ENCODE measurements at places on chromosomes 6 and 20. TPM values are rescaled to one million over a fixed set of nuclear protein-coding genes. Genes with fewer than 3 reads are reported as not detected.
A peak's percentile ranks its signal among the peaks of the same experiment; 100 is the strongest.

DNA sequence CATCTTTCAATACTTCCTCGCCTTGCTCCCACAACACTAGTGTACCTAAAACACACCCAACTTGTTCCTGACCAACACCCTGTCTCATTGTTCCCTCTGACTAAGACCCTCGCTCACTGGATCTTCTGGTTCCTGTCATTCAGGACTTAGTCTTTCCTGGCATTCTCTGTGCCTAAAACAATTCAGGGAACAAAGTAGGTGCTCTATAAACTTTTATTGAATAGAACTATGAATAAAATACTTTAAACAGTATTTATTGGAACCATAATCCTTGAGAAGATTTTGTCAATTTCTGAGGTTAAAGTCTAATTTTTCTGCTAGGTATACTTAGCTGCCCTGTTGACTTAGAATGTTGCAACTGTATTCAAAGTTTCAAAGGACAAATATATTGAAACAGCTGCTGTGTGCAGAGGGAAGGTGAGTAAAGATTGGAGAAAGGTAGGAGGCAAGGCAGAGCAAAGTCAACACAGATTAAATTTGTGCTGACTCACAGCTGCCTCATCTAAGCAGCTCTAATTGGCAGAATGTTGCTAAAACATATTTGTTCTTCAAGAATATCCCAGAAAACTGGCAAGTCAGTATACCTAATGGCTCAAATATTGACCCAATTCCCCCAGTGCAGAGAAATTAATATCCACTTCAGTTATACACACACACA lies 37.6 kb downstream of the GSTA2 start:
- H3K27me3 ChIP-seq = no peaks in the 10 kb centered on the region
- H3K27ac ChIP-seq = no peak overlapping the region
- no peak overlapping the region for H3K4me3 ChIP-seq
- no peaks in the 10 kb centered on the region for H3K36me3 ChIP-seq
- peaks cover 6% of the 10 kb centered on the region for H3K4me1 ChIP-seq

- no peaks in the 10 kb centered on the region for H3K36me3 ChIP-seq
- H3K4me3 ChIP-seq = no peak overlapping the region
- no peak overlapping the region for H3K27ac ChIP-seq
- no peaks in the 10 kb centered on the region for H3K4me1 ChIP-seq
- H3K27me3 ChIP-seq = no peaks in the 10 kb centered on the region
- no peak for DNase-seq
Observed at GRCh38 chr6:32391505-32391904, 15.5 kb downstream of the BTNL2 start.

- H3K4me1 ChIP-seq = no peaks in the 10 kb centered on the region
- no peak within 1 kb of the TSS for H3K27ac ChIP-seq
- peak; percentile 76 for DNase-seq
- H3K36me3 ChIP-seq = no peaks in the 10 kb centered on the region
- H3K4me3 ChIP-seq = no peak within 1 kb of the TSS
- H3K27me3 ChIP-seq = no peaks in the 10 kb centered on the region
Observed at GRCh38 chr6:41638002-41638934, at the start of gene MDFI. Gene MDFI, plus strand, starts transcription at chr6:41638468. Its CDS starts 282 bp downstream, at chr6:41638750.

- DNase-seq = no peak
- no peak overlapping the region for H3K4me3 ChIP-seq
- H3K4me1 ChIP-seq = peaks cover 2% of the 10 kb centered on the region
- no peak overlapping the region for H3K27ac ChIP-seq
- H3K27me3 ChIP-seq = no peaks in the 10 kb centered on the region
Observed at GRCh38 chr6:69102416-69102815, 467.3 kb downstream of the ADGRB3 start.

- no peak for DNase-seq
- no peak overlapping the region for H3K4me3 ChIP-seq
Observed at GRCh38 chr20:52768694-52769093, 203.5 kb upstream of the TSHZ2 start.

DNA sequence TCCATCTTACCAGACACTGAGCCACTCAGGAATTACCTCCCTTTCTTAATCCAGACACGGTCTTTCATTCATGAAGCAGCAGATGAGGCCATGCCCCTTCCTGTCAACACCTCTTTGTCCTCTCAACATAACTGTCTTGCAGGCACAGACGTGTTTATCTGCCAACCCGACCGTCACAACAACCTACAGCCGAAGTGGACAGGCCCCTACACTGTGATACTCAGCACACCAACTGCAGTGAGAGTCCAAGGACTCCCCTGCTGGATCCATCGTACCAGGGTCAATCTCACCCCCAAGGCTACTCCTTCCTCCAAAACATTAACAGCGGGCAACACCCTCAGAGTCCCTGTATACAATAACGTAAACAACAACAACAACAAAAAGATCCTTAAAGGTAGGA lies 30.6 kb upstream of the ULBP3 start:
- no peak overlapping the region for H3K27ac ChIP-seq
- H3K4me3 ChIP-seq = no peak overlapping the region

DNA sequence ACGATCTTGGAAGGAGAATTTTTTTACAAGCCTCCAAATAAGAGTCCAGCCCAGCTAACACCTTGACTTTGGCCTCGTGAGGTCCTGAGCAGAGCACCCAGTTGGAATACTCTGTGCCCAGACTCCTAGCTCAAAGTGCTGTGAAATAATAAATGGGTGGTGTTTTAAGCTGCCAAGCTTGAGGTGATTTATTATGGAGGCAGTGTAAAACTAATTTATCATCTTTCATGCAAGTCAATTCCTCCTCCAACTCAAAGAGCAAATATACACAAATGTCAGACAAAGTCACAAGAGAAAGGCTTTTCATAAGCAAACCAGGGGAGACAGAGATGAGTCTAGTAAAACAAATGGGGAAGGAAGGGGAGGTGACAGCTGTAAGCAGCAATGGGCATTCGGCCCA lies 12.7 kb downstream of the ABT1 start:
- no peak for DNase-seq
- no peaks in the 10 kb centered on the region for H3K36me3 ChIP-seq
- H3K27ac ChIP-seq = no peak overlapping the region
- H3K4me3 ChIP-seq = no peak overlapping the region

GRCh38 chr6:27154696-27155095 lies 92.8 kb upstream of the PRSS16 start:
- H3K36me3 ChIP-seq = no peaks in the 10 kb centered on the region
- no peaks in the 10 kb centered on the region for H3K27me3 ChIP-seq
- no peaks in the 10 kb centered on the region for H3K4me1 ChIP-seq
- no peak for DNase-seq

GRCh38 chr6:13457577-13457976 lies 29.8 kb downstream of the GFOD1 start:
- DNase-seq = no peak
- H3K4me1 ChIP-seq = no peaks in the 10 kb centered on the region
- H3K27me3 ChIP-seq = no peaks in the 10 kb centered on the region
- no peaks in the 10 kb centered on the region for H3K36me3 ChIP-seq
- no peak overlapping the region for H3K4me3 ChIP-seq

DNA sequence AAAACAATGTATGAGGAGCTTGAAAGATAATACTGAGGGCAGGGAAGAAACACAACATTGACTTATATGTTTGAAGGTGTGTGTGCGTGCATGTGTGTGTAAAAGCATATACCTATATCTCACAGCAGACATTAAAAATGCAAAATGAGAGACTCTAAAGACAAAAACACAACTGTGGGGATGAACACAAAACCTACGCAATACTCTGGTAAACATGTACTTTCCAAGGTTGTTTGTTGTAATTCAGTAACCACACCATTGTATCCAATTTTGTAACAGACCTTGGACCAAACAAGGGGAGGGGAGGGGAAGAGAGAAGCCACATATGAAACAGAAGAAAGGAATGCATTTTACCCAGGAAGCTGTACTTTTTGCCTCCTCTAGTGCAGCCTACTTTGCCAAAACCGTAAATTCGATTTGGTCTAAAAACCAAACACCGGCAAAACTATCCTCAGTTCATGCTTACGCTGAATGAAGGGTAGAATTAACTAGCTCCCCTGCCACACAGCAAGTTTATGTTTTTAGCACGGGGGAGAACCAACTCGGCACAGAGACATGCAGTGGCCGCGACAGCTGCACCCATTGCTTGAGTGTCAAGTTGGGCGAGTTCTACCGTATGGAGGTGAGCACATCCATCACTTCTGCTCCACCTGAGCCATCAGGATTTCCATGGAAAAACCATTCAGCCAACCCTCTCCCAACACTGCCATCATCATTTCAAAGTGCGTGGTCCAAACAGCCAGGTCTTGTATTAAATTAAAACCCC lies 50.0 kb downstream of the CNKSR3 start:
- H3K36me3 ChIP-seq = no peaks in the 10 kb centered on the region
- H3K4me1 ChIP-seq = no peaks in the 10 kb centered on the region
- H3K4me3 ChIP-seq = no peak overlapping the region
- no peak for DNase-seq

DNA sequence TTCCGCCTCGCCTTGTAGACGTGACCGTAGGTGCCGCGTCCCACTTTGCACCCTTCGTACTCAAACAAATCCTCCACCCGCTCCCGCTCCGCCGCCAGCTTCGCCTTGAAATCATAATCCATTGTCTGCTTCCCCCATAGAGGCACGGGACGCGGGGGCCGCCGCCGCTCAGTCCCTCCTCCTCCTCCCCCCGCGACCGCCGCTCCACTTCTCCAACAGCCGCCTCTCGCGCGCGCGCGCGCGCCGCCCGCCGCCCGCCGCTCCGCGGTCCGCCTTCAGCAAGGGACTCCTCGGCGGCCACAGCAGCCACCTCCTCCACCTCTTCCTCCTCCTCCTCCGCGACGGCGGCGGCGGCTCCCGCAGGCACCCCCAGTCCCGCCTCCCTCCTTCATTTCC lies 256 bp downstream of the CDK19 start:
- peak overlapping the region; percentile 87 for H3K27ac ChIP-seq
- no peaks in the 10 kb centered on the region for H3K4me1 ChIP-seq
- H3K27me3 ChIP-seq = no peaks in the 10 kb centered on the region
- no peak for DNase-seq
- peak overlapping the region; percentile 80 for H3K4me3 ChIP-seq
- H3K36me3 ChIP-seq = no peaks in the 10 kb centered on the region

- no peaks in the 10 kb centered on the region for H3K36me3 ChIP-seq
- no peak overlapping the region for H3K27ac ChIP-seq
- no peak overlapping the region for H3K4me3 ChIP-seq
- DNase-seq = no peak
Observed at GRCh38 chr20:55159230-55159629, 683.8 kb downstream of the DOK5 start.

- no peak overlapping the region for H3K4me3 ChIP-seq
- H3K36me3 ChIP-seq = no peaks in the 10 kb centered on the region
- H3K27me3 ChIP-seq = no peaks in the 10 kb centered on the region
- H3K27ac ChIP-seq = no peak overlapping the region
- no peak for DNase-seq
Observed at GRCh38 chr6:124002377-124003081, 198.9 kb downstream of the NKAIN2 start.

DNA sequence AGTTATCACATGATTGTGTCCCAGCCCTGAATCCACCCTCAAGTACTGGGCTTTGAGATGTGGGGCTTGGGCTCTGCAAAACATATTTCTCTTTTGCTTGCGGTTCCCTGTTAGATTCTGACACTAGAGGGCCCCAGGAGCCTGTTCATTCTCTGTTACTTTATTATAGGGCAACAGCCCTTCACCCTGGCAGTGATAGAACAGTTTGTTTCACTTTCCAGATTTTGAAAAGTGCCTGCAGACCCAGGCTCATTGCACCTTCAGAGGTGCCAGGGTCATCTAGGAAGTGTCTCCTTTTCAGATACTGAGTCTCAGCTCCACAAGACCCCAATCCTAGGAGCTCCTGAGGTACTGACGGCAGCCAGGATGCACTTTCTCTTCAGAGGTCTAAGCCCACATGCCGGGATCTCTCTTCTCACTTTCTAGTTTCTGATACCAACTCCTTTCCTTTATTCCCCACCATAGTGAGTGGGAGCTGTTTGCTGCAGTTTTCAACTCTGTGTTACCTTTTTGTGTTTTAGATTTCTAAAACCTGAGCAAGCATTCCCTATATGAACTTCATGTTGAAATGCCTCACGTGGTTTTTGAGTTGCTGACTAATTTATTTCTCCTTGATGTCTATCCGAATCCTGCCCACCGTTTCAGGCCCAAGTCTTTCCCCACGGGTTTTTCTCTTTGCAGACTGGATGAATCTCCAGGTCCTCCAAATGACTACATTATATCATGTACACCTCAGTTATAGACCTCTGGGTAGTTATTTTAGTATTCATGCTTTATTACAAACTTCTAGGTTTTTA lies 10.9 kb downstream of the ABT1 start:
- H3K27ac ChIP-seq = no peak overlapping the region
- H3K4me1 ChIP-seq = no peaks in the 10 kb centered on the region
- H3K27me3 ChIP-seq = peaks cover 1% of the 10 kb centered on the region
- DNase-seq = no peak
- no peaks in the 10 kb centered on the region for H3K36me3 ChIP-seq

- no peak for DNase-seq
- H3K4me3 ChIP-seq = no peak overlapping the region
- no peak overlapping the region for H3K27ac ChIP-seq
- no peaks in the 10 kb centered on the region for H3K27me3 ChIP-seq
- no peaks in the 10 kb centered on the region for H3K36me3 ChIP-seq
Observed at GRCh38 chr6:42279966-42280629, 62.4 kb upstream of the MRPS10 start.

DNA sequence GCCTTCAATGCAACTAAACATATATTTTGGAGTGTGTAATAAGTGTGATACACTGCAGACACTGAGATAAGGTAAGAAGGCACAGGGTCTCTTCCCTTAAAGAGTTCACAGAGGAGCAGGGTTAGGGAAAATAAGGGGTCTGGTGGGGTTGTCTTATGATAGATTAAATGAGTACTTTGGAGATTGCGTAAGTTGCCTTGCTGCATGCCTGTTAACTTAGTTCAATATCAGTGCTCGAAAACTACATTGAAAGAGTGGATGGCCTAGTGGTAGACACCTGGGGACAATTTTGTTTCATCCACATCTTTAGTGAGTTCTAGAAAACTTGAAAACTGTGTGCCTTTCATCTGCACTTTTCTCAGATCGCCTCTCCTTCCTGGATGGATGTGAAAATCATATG lies 123.2 kb upstream of the BTBD3 start:
- no peak for DNase-seq
- no peaks in the 10 kb centered on the region for H3K27me3 ChIP-seq
- no peaks in the 10 kb centered on the region for H3K4me1 ChIP-seq
- no peaks in the 10 kb centered on the region for H3K36me3 ChIP-seq
- H3K4me3 ChIP-seq = no peak overlapping the region

Gene DNAH8
- 0.03 TPM for total RNA-seq

Gene PPP1R16B
- total RNA-seq = 13.4 TPM

Gene CENPW
- total RNA-seq = 5.6 TPM

Gene SLC22A23
- total RNA-seq = 6.0 TPM
